ENCODE measurements at places on chromosomes 12 and 14.

DNA sequence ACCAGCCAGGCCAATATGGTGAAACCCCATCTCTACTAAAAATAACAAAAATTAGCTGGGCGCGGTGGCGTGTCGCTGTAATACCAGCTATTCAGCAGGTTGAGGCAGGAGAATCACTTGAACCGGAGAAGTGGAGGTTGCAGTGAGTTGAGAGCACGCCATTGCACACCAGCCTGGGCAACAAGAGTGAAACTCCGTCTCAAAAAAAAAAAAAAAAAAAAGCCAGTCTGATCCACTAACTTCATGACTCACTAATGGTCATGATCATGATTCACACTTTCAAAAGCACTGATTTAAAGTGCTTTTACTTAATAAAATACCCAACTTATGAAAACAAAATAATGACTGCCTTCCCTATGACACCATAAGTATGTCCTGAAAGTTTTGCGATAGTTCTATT, 38.4 kb upstream of the CPM start:
- DNase-seq, result no peak

DNA sequence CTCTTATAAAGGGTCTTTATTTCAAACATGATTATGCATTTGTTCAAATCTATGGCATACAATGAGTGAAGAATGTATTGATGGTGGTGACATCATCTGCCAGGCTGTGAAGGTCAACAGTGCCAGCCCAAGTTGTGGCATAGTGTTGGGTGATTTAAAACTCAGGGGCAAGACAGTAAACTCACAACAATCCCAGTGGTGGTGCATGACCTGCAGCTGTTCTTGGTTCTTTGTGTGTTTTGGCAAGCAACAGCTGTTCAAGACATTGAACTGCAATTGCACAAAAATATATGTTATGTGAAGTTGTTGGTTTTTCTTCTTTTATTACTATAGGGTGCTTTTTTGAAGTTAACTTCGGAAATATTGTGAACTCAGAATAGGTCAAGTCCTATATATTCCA, 851.6 kb downstream of the NRXN3 start:
- DNase-seq, result no peak

GRCh38 chr14:38129192-38129591, 78.5 kb upstream of the SSTR1 start:
- DNase-seq, result no peak

- no peak for DNase-seq
Measured at GRCh38 chr12:47730341-47730744, 5.1 kb upstream of the ENDOU start.

DNA sequence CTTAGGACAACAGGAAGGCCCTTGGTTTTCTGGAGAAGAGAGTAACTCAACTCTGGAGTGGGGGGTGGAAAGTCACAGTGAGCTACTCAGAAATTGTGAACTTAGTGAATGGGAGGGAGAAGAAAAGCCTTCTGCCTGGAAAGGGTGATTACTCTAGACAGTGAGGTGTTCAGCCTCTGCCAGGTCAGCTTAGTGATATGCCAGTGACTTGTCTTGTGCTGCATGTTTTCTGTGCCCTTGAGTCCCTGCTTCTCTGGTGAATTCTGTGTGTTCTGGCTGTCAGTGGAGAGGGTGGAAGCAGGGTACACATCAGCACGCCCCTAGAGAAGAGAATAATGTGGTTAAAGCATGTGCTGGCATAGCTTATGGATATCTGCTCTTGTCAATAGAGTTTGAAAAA, 13.4 kb downstream of the ATP23 start:
- no peak for DNase-seq

DNA sequence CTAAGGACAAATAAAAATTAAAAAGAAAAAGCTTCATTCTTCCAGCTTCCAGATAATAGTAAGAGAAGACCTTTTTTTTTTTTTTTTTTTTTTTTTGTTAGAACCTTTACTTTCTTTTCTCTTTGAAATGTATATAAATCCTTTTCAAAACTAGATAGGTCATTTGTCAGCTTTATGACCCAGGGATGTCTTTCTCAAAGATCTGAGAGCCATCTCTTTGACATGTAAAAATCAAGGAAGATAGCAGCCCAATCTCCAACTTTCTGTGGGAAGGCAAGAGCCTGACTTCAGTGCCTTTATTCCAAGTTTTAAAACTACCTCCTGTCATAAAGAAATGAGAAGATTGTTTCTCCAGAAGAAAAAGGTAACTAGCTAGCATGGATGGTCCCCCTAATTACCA, 203.3 kb upstream of the LRFN5 start:
- no peak for DNase-seq

- no peak for DNase-seq
Measured at GRCh38 chr12:90828621-90829020, 126.4 kb downstream of the CCER1 start.

GRCh38 chr12:5690240-5690639, 254.8 kb downstream of the ANO2 start:
- DNase-seq, result no peak

- no peak for DNase-seq
Measured at GRCh38 chr12:117334855-117335587, 26.4 kb downstream of the NOS1 start.

DNA sequence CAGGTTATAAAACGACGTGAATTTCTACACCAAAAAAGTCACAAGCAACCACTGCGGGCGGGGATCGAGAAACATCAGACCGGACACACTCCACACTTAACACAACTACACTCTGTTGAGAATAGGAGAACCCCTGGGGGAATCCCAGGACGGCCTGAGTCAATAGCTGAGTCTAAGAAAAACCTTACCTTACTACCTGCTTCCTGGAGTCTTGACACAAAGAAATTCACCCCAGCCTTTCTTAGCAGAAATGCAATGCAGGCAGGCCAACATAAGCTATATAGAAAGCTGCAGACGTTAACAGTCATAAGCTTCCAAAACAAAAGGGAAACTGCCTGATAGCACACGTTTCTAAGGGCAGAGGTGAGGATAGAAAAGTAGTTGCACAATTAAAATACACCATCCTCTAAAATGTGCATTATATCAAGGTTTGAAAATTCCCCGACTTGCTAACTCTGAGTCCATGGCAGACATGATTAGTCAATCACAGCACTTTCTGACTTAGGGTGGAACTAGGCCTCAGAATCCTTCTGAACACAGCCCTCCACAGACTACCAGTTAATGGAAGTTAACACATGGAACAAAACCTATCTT, 68.0 kb downstream of the CCDC88C start:
- no peak for DNase-seq

DNA sequence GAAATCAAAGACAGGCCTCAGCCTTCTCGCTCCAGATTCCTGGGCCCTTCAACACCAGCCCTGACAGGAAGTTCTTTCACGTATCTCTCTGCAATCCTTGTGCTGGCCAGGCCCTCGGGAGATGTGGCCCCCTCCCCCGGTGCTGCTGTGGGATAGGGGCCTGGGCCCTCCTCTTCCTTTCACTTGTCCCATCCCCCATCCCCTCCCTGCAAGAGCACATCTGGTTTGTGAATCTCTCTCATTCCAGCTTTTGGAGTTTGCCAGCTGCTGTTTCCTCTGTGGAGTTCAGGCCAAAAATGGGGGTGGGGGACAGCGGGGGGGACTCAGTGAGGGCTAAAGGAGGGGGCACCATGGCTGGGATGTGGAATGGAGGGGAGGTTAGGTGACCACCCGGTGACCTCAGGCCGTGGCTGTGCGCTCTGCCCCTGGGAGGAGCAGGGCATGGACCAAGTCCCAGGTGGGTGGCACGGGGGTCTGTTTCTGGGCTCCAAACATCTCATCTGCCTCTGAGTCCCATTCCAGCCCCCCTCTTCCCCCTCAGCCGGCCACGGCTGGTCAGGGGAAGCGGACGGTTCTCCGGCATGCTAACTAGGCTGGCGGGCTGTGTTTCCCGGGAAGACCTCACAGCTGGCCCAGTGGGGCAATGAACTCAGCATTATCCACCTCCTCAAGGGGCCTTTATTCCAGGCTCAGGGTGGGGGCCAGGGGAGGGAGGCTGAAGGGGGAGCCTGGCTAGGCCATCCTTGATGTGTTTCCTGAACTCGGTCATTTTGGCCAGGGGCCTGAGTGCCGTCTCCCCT, 7.4 kb downstream of the LRP1 start:
- peak; percentile 52 for DNase-seq

DNA sequence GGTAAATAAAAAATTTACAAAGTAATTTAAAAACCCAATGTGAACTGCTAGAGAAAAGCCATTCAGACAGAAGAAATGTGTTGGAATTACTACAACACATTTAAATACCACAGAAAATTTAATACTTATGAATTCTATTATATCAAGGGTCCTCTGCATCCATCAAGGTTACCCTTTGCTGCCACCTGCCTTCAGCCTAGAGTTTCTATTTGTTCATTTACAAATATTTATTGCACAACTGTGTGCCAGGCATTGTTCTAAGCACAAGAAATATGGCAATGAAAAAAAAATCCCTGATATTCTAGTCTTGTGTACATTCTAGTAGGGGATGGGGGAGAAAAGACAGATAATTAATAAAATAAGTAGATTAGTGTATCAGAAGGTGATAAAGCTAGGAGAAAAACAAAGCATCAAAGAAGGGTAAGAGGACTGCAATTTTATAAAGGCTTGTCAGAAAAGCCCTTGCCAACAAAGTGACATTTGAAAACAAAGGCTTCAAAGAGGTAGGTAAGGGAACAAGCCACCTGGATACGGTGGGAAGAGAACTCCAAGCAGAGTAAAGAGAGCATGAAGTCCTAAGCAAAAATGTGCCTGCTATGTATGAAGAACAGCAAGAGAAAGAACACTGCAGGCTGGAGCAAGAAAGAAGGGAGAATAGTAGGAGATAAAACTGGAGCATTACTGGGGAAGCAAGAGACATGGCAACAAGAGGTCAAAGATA, 59.1 kb upstream of the SLC6A13 start:
- DNase-seq, result no peak

DNA sequence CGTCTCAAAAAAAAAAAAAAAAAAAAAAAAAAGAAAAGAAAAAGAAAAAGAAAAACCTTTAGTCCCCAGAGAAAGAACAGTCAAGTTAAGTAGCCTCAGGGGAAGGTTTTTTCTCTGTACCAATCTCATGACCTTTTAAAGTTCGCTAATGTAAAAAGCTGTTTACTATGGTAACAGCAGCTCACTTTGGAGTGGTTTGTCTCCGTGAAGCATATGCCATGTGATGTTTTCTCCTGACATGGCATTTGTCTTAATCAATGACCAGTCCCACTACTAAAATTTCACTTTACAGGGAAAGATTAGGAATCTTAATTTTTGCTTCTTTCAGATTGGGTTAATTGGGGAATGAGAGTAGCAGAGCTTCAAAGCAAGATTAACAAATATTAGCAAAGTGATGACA, 4.3 kb downstream of the RNF212B start:
- no peak for DNase-seq
